ENCODE measurements at places on chromosomes 2 and 18. TPM values are rescaled to one million over a fixed set of nuclear protein-coding genes. Genes with fewer than 3 reads are reported as not detected.
A peak's percentile ranks its signal among the peaks of the same experiment; 100 is the strongest.

DNA sequence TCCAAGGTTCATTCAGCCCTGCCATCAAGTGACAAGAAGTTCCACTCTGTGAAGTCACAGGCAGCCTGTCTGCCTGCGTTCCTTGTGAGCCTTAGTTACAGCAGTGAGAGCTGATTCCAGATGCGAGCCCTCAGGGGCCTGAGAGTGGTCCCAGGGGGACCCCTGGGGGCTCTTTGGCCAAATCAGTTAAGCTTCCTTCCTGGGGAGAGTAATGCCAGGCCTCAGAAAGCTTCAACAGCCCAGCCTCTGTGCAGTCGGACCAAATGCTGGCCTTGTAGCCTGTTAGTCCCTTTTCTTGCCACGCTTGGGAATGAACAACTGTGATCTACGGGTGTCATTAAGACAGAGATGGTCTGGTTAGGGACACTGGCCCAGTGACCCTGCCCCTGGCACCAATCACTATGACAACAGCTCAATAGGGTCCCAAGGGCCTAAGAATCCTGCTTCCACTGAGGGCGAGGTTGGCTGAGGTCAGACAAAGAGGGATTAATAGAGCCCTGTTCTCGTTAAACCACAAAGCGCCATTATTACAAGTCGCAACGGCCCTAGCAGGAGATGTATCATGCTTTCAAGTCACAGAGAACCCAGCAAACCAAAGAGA is 50.9 kb downstream of the HS1BP3 start:
- DNase-seq = no peak

The PDE6D gene
- total RNA-seq = 40.4 TPM

The STPG4 gene
- total RNA-seq = not detected

The NEU2 gene
- total RNA-seq = not detected

GRCh38 chr2:190277234-190278112 is 42.2 kb downstream of the HIBCH start:
- peak; percentile 3 for DNase-seq

DNA sequence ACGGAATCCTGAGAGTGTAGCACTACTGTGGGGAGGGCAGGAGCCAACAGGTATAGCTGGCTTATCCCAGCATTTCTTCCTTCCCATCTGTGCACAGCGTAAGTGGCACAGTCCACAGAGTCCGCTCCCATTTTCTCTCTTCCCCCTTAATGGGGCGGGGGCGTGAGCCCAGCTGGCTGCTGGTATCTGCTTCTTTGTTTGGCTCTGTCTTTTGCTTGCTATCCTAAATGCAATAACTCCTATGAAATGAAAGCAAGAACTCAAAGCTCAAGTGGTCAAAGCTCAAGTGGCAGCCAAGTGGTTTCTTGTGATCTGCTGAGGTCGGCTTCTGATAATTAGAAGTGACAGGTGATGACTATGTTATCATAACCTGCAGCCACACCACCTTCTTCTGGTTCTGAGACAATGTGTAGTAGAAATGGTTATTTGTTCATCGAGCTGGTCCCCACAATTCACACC is 192.7 kb downstream of the PLCL1 start:
- no peak for DNase-seq

DNA sequence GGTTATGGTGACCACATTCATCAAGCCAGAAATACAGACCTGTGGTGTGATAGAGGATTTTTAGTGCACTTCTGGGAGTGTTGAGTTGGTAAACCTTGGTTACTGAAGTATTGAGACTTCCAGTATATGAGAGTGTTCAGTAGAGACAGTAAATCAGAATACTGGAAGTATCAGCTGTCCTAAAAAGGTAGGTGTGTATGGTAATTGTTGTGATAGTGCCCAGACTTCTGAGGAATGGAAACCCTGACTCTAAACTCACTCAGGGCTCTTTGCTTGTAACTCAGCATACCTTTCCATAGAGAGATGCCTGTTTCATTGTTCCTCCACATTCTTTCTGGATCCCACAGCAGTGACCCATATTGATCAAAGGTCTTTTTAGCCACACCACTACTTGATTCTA is 217.1 kb downstream of the SETBP1 start:
- no peak for DNase-seq

The MC4R gene
- 1.3 TPM for total RNA-seq

The HOXD8 gene
- total RNA-seq = 12.9 TPM

DNA sequence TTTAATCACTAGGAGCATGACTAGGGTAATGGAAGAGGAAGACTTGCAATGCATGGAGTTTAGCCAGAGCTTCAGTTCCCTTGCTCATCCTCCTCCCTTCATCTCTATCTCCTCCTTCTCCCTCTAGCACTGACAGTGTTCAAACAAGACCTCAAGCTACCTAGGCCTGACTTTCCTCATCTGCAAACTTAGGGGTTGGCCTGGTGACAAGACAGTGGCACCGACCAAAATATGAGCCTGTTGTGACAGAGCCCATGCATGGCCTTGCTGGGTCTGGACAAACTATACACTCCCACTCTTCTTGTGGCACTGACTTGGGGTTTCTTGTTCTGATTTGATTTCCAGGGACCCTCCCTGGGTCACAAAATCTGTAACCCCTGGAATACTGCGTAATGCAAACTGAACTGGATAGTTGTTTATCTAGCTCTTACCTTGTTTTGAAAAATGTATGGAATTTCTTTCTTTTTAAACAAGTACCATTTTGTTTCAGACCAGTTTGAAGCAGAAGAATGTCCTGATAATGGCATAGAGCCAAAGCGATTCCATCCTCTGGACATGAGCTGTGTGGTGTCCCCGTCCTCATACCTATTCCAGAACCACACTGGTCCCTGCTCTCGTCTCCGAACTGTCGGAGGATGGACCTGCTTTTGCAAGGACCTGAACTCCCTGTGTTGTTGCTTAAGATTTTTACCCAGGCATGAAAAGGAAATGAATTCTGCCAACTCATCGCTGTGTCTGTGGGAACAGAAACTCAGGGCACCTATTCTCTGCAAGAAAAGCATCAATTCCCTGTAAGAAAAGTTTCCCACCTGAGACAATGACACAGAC is 33.4 kb upstream of the PPP4R1 start:
- no peak for DNase-seq

DNA sequence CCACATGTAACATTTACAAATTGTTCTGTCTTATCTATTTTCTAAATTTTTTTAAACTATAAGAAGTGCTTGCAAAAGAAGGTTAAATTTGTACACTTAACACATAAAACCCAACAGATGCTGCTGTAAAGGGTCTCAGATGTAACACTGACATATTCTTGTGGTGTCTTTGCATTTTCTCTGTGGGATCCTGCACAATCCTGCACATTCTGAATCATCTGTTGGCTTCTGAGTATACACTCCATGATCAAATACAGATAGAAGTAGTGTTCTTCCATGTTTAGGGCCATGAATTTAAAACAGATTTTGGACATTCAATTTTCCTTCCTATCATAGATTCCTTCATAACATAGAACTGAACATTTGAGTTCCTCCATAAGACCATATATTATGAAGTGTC is 89.0 kb downstream of the SPRED2 start:
- no peak for DNase-seq

The SFTPB gene
- total RNA-seq = not detected

DNA sequence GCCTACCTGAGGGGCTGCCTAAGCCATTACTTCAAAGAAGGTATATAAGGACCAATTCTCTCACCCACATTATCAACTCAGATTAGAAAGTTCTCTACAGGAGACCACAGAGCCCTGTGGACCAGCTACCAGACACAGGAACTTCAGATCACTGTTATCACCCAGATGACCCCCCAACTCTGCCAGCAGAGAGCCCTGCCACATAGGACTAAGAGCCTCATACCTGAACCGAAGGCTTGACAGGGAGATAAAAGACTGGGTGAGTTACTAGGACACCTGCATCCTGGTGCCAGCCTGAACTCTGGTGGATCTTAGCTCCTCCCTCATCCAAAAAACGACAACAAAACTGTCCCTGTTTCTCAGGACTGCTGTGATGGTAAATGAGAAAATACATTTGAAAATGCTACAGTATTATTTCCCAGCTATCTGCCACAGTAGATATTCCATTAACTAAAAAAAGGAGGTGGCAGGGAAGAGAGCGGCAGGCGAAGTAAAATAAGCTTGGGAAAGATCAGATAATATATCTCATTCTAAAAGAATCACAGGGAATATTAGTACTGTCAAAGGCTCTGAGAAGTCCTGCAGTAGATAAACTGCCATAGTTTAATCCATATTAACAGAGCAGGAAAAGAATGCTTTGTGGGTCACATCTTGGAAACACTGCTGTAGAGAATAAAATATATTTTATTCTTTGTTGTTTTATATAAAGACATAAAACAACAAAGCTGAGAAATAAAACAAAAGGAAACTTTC is 79.7 kb downstream of the STK39 start:
- no peak for DNase-seq

DNA sequence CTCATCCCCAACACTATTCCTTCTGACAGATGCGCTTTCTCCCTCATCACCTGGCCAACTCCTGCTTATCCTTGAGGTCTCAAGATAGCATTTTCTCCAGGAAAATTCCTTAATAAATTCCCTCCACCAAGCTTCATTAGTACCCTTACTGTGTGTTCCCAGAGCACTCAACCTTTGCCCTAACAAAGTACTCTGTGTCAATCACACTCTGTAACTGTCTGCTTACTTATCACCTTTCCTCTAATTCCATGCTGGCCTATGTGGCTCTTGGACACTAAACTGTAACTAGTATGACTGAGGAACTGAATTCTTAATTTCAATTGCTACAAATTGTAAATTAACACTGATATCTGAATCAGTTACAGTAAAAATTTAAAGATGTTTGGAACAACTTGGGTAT is 17.9 kb upstream of the NEUROD1 start:
- DNase-seq = no peak

The CNRIP1 gene
- total RNA-seq = 55.9 TPM

The ABHD3 gene
- total RNA-seq = 26.0 TPM

The ADAM23 gene
- 52.1 TPM for total RNA-seq

The RAX gene
- not detected for total RNA-seq

The SLC25A52 gene
- 0.22 TPM for total RNA-seq

GRCh38 chr2:152064001-152064400 is 34.8 kb downstream of the CACNB4 start:
- no peak for DNase-seq

The ACTG2 gene
- total RNA-seq = 21.0 TPM
